Left lung (tissue), 14 donors: ENCODE measurements at places on chromosomes 3 and 15.

DNA sequence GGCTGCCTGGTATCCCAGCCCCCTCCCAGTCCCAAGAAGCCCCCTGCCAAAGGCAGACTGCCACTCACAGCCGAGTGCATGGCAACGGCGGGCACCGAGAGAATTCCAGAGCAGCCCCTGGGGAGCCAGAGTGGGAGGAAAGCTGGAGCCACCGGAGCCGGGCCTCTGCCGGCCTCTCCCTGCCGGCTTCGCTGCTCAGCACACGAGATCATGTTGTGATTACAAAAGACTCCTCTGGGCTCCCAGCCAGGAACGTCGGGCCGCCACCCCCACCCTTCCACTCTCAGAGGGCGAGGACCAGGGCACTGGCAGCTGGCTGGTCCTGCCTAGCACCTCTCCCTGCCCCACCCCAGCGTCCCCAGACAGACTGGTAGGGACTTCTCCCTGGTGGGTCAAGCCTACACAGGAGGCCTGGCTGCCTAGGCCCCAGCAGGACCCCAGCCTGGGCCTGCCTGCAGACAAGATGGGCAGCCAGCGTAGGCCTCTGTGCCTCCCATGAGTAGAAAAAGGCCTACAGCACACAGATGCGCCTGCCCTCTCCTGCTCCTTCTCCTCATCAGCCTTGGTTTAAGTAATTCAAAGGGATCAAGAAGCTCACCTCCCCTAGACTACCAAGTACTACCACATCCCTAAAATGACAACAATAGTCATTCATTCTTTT is at the start of gene CCDC9B:
TSS of gene CCDC9B (minus strand) at position 200 of the 661 bp plus-strand sequence. CDS start at position 80, 120 bp downstream.
- peak; percentile 91 for DNase-seq

GRCh38 chr3:177015881-177016280 is 181.4 kb downstream of the TBL1XR1 start:
- DNase-seq = no peak

GRCh38 chr3:195771646-195772300 is 40.0 kb downstream of the MUC4 start:
- DNase-seq = no peak

- no peak for DNase-seq
Measured at GRCh38 chr3:153602801-153603200, 440.8 kb downstream of the RAP2B start.

- DNase-seq = peak; percentile 61
Measured at GRCh38 chr15:94324117-94324826, 92.9 kb downstream of the MCTP2 start.

- DNase-seq = no peak
Measured at GRCh38 chr3:48612309-48612708, 2.9 kb upstream of the UQCRC1 start.

DNA sequence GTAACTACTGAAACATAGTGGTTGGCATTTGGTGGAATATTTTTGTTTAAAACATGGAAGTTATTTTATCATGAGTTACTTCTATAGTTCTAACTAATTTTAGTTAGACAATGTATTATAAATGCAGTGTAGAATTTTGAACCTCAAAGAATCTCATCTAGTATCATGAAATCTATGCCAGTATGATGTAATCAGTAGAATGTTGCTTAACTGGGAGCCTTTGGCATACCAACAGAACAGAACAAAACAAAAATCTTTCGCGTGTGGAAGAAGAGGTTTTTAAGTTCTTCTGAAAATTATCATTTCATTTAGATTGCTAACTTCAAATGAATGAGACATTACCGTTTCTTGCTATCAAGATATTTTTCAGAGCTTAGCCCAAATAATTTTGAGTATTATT is 98.4 kb upstream of the LRRFIP2 start:
- no peak for DNase-seq

DNA sequence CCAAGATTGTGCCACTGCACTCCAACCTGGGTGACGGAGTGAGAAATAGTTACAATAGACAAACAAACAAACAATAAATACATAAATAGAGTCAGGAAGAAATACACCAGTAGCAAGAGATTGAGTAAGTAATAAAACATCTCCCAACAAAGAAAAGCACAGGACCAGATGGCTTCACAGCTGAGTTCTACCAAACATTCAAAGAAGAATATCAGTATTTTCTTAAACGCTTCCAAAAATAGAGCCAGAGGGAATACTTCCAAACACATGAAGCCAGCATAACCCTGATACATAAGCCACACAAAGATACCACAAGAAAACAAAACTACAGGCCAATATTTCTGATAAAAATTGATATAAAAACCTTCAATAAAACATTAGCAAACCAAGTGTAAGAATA is 30.7 kb upstream of the IGSF10 start:
- DNase-seq = no peak

- no peak for DNase-seq
Measured at GRCh38 chr3:144018776-144019175, 47.2 kb downstream of the DIPK2A start.

DNA sequence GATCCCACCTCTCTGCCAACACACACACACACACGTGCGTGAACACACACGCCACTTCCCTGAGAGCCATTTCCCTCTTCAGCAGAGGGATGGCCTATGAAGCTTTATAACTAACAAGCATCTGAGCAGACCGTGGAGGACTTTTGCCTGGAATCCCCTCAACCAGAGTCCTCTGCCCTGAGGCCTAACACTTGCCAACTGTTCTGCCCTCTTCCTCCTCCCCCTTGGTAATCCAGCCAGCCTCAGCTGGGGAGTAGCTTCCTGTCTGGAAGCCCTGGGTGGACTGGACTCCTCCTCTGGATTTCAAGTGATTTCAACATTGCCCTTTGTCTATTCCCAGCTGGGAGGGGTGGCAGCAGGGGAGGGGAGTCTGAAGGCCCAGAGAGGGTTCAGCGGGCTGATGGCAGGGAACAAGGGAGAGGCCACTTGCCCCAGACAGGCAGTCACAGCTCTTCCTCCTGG is 68.4 kb upstream of the HACD2 start:
- DNase-seq = peak; percentile 85

DNA sequence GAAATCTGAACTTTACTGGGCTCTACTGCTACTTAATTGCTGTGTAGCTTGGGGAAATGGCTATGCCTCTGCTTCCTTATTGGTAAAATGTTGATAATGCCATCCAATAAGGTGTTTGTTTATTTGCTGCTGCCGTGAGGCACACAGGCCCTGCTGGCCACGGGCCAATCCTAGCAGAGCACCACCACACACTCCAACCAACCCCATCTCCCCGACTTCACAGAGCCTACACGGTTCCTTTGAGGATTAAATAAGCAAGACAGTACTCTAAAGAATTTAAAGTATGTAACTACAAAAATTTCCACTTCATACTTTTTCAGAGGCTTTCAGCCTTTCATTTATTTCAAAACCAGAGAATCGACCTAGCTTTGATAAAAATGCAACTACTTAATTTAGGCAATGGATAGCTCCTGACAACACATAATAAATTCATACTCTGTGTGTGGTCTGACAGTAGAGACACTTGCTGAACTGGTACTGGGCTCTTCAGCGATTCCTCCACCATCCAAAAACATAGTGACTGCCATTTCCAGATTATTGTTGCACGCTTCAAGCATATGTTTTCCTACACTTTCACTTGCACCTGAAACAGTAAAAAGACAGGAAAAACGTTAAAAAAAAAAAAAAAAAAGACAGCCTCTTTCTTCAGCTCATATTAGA is 25.3 kb downstream of the UBXN7 start:
- peak; percentile 13 for DNase-seq

DNA sequence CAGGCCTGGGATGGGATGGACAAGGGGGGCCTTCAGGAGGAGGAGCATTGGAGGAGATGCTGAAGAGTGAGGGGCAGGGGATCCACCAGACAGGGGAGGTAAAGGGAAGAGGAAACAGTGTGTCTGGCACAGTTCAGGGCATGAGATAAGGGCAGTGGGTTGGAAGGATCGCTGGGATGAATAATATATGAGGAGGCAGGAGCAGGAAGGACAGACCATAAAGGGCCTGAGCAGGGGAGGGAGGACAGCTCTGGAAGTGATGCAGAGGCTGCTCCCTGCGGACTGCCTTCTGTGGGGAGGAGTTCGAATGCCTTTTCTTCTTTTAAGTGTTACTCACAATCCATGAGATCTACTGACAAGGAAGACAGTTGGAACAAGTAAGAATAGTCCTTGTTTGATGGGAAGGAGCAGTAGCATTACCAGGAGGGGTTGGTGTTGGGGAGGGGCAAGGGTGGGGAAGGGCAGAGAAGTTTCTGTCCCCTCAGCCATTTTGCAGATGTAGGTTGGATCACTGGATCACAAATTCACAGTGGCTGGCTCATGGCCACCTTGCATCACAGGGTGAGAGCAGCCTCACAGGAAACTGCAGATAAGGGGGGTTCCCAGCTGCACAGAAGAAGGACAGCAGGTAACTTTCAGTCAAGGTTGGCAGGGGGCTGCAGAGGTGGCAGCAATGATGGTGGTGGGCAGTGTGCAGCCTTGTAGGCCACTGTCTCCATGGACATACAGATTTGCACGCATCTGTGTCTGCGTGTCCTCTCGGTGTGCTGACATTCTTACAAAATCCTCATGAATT is 91.9 kb upstream of the SNRPN start:
- no peak for DNase-seq

DNA sequence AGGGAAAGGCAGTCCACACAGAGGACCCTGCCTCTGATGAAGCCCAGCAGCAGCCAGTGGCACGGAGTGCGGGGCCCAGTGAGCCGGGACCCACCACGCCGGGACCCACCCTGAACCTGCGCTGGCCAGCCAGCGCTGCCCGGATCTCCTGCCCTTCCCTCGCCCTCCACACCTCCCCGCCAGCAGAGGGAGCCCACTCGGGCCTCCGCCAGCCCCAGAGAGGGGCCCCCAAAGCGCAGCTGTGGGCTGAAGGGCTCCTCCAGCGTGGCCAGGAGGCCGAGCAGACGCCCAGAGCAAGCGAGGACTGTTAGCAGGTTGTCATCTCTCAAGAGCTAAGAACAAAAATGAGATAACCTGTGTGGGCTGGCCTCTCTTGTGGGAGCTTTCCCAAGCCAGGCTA is 81.3 kb upstream of the ATP10A start:
- DNase-seq = no peak

GRCh38 chr15:93932164-93932776 is 299.1 kb upstream of the MCTP2 start:
- no peak for DNase-seq

DNA sequence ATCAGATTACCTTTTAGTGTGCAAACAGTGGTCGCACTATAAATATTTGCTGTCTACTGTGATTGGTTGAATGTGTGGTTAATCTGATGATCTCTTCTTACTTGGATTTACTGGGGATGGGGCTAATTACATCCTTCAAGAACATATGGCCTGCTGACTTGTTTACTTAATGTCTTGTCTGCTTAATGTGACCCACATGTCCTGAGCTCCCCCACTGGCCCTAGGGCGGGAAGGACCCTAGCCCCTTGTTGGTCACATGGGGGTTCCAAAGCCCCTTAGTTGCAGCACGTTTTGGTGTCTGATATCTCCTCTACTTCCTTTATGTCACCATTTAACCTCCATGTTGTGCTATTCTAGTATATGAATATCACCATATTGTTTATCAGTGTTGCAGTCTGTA is 17.8 kb upstream of the P2RY12 start:
- DNase-seq = no peak
